ENCODE measurements at places on chromosomes 1 and 21. TPM values are rescaled to one million over a fixed set of nuclear protein-coding genes. Genes with fewer than 3 reads are reported as not detected.

DNA sequence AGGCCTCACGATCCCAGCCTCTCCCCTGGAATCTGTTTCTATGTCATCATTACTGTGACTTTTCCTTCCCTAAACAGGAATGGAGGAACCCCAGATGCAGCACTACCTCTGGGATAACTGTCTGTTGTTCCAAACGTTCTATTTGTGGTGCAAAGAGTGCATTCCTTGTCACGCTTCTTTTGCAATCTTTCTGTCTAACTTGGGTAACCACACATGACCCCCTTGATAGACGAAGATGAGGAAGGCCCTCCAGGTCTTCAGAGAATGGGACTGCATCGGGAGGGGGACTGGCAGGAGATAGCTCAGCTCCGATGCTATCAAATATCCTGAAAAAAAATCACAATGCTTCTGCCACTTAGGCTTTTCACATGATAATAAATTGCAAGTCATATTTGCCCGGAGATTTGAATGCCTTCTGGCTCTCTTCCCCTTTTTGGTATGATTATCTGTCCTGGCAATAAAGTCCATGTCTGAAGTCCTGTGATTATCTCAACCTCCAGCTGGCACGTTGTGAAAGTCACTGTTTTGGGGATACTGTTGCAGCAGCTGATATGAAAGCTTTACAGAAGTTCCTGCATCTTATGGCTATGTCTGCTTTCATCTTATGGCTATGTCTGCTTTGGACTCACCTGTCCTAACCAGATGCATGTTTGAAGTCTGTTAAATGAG, 148.7 kb upstream of the LMO4 start:
- no peak overlapping the region for H3K27ac ChIP-seq
- H3K36me3 ChIP-seq = no peaks in the 10 kb centered on the region
- DNase-seq = no peak
- peaks cover 2% of the 10 kb centered on the region for H3K4me1 ChIP-seq
- H3K4me3 ChIP-seq = no peak overlapping the region

DNA sequence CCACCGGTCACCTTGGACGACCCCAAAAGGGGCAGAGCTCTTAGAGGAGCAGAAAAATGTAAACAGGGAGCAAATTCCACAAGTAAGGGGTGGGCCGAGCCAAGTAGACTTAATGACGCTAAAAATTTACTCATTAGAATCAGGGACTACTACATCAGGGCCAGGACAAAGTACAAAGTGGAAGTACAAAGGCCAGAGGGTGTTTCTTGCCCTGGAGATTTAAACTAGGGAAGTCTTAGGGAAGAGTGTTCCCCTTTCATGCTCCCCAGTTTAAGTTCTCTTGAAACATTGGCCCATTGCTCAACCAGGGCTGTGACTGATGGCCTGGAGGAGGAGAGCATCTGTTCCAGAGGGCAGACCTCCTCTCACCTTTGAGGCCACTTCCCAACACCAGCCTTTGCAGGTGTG, 48.6 kb downstream of the BACH1 start:
- peaks cover 12% of the 10 kb centered on the region for H3K36me3 ChIP-seq
- H3K27ac ChIP-seq = peak overlapping the region; percentile 23
- H3K4me1 ChIP-seq = peaks cover 74% of the 10 kb centered on the region
- DNase-seq = no peak
- no peak overlapping the region for H3K4me3 ChIP-seq
- H3K27me3 ChIP-seq = no peaks in the 10 kb centered on the region

CHI3L1 gene
- not detected for total RNA-seq

DNA sequence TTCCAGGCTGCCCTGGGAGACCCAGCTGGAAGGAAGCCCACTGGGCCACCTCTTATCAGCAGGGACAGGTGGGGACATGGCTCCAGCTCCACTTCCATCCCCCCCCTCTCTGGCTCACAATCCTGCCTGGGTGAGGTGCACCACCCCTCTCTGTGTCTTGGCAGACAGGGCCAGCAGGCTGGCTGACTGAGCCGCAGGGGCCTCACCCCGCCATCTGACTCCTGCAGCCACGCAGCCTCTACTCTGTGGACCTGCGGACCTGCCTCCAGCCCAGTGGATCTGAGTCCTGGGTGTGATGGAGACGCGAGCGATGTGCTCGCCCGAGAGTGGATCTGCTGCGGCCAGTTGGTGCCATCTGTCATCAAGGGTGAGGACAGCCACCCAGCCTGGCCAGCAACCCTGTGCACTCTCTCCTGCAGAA, 30.1 kb downstream of the RCC2 start:
- peaks cover 51% of the 10 kb centered on the region for H3K36me3 ChIP-seq
- H3K4me3 ChIP-seq = no peak overlapping the region
- no peaks in the 10 kb centered on the region for H3K27me3 ChIP-seq
- H3K4me1 ChIP-seq = no peaks in the 10 kb centered on the region
- H3K27ac ChIP-seq = no peak overlapping the region

DNA sequence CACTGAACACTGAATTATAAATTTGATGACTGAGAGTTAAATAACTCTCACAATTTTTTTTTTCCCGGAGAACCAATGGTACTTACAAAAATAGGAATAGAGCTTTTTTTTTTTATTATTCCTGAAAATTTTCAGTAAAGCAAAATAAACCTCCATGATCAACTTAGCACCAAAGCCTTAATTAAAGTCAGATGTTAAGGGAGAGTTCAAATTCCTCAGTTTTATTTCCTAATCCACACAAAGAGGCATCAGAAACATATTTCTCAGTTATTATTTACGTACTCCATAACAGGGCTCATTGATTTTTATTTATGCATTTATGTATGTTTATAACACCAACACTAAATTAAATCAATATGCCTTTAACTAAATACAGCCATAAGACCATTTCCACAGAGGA, 55.5 kb downstream of the PLPPR5 start:
- no peak for DNase-seq
- no peak overlapping the region for H3K4me3 ChIP-seq
- H3K27ac ChIP-seq = no peak overlapping the region
- no peaks in the 10 kb centered on the region for H3K4me1 ChIP-seq
- no peaks in the 10 kb centered on the region for H3K27me3 ChIP-seq
- no peaks in the 10 kb centered on the region for H3K36me3 ChIP-seq

DNA sequence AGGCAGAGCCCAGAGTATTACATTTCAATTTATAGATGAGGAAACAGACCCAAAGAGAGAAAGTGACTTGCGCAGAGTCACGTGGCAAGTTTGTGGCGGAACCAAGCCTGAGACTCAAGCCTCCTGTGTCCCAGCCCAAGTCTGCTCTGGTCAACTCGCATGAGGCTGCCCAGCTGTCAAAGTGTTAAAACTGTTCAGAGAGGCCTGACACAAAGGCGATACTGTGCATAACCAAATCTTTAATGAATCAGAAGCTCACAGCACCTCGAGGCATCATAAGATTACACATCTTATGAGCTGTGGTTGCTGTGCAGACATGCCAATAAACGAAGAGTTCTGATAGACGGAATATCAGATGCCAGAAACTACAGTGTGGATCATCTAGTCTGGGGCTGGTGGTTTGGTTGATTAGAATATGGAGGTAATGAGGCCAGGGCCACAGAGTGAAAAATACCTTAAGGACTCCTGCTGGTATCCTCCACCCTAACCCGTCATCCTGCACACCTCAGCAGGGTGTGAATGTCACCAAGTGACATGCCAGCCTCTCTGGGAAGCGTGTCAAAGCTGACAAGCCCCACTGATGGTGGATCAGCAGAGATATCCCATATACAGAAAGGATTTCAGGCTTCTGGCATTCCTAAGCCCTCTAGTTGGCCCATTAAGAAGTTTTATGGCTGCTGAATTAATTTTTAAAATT, 42.2 kb downstream of the TNNT2 start:
- peaks cover 8% of the 10 kb centered on the region for H3K27me3 ChIP-seq
- no peak overlapping the region for H3K27ac ChIP-seq
- peaks cover 3% of the 10 kb centered on the region for H3K36me3 ChIP-seq
- no peak overlapping the region for H3K4me3 ChIP-seq

Data from chondrocyte (in vitro differentiated cells).